ENCODE measurements at places on chromosomes 6 and 20.
A peak's percentile ranks its signal among the peaks of the same experiment; 100 is the strongest.

GRCh38 chr6:37875561-37876309 is 56.2 kb downstream of the ZFAND3 start:
- H3K27me3 ChIP-seq: no peaks in the 10 kb centered on the region
- no peak overlapping the region for H3K4me3 ChIP-seq
- 0 out of 2 replicates have a peak, but pooled peaks cover 3% of the 10 kb centered on the region for H3K36me3 ChIP-seq

GRCh38 chr6:13485923-13486562 is 1.4 kb downstream of the GFOD1 start:
- no peak for DNase-seq
- peaks cover 30% of the 10 kb centered on the region for H3K4me1 ChIP-seq
- peak overlapping the region; percentile 76 for H3K27ac ChIP-seq
- 0 out of 2 replicates have a peak, but pooled peaks cover 3% of the 10 kb centered on the region for H3K36me3 ChIP-seq
- no peaks in the 10 kb centered on the region for H3K27me3 ChIP-seq

DNA sequence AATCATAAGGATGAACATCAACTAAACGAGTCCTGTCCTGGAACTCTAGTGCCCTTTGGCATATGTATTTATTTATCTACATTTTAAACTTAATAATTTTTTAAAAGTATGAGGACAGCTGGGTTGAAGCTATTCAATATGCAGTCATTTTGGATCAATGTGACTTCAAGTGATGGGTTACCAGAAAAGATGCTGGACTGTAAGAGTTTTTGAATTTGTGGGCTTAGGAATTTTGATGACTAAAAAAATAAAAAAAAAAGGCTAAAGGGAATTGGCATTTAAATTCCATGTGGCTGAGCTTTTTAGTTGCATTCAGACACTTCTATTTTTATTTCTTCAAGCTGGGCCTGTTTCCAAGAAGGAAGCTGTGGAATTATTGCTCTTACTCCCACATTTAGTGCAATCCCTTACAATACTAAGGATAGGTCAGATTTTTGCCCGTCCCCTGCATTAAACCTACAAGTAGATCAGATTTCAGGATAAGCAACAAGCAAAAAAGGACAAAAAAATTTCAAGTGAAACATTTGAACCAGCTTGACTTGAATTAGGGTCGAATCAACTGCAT is 704.2 kb upstream of the CITED2 start:
- DNase-seq: no peak
- H3K27ac ChIP-seq: peak overlapping the region; percentile 42
- no peaks in the 10 kb centered on the region for H3K27me3 ChIP-seq

DNA sequence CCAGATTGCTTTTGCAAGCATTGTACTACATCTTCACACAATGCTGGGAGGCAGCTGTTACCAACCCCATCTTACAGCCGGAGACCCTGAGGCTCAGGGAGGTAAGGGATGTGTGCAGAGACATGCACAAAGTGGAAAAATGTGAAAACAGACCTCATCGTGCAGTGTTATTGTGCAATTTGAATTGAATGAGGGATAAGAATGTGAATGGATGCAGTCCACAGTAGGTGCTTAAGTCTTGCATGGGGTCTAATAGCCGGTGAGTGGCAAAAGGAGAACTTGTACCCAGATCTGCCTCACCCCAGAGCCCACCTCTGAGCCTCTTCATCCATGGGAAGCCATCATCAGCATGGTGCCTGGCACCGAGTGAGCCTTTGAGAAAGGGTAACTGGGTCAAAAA is 42.1 kb downstream of the SLC52A3 start:
- H3K4me1 ChIP-seq: no peaks in the 10 kb centered on the region
- no peaks in the 10 kb centered on the region for H3K36me3 ChIP-seq
- H3K4me3 ChIP-seq: no peak overlapping the region
- no peak overlapping the region for H3K27ac ChIP-seq

- H3K27ac ChIP-seq: no peak overlapping the region
- no peak for DNase-seq
- H3K4me3 ChIP-seq: no peak overlapping the region
- no peaks in the 10 kb centered on the region for H3K27me3 ChIP-seq
- no peaks in the 10 kb centered on the region for H3K4me1 ChIP-seq
Measured at GRCh38 chr6:152338335-152339125, 298.6 kb downstream of the SYNE1 start.

GRCh38 chr6:4598384-4598995 is 177.7 kb upstream of the CDYL start:
- no peak for DNase-seq
- peak overlapping the region; percentile 81 for H3K27ac ChIP-seq
- H3K36me3 ChIP-seq: no peaks in the 10 kb centered on the region
- H3K4me1 ChIP-seq: peaks cover 40% of the 10 kb centered on the region
- H3K4me3 ChIP-seq: no peak overlapping the region
- no peaks in the 10 kb centered on the region for H3K27me3 ChIP-seq

GRCh38 chr6:15575357-15576033 is 87.3 kb downstream of the DTNBP1 start:
- H3K27me3 ChIP-seq: no peaks in the 10 kb centered on the region
- no peak overlapping the region for H3K4me3 ChIP-seq
- DNase-seq: no peak
- no peak overlapping the region for H3K27ac ChIP-seq
- no peaks in the 10 kb centered on the region for H3K4me1 ChIP-seq

DNA sequence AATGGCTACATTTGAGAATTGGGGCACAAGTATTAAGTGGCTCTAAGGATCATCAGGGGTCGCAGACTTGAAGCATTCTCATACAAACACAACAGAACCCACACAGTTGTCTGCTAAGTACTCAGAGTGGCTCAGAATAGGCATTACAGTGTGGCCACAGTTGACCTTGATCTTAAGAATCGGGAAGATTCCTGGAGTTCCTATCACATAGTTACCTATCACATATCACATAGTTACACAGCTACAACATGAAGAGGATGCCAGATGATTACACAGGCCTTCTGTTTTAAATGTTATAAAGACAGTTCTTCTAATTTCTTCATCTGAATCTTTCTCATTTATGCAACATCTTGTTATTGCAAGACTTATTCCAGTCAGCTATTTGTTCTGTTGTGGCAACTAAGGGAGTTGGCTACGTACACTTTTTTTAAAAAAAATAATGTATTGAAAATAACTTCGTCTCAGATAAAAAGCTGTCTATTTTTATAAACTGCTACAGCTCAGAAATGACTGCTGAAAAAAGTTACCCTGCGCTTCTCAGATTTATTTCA is 129.0 kb downstream of the REV3L start:
- H3K4me1 ChIP-seq: no peaks in the 10 kb centered on the region
- no peak for DNase-seq
- H3K36me3 ChIP-seq: peaks cover 81% of the 10 kb centered on the region
- H3K27ac ChIP-seq: no peak overlapping the region
- no peak overlapping the region for H3K4me3 ChIP-seq

GRCh38 chr20:62997417-62998035 is 9.2 kb downstream of the BHLHE23 start:
- no peaks in the 10 kb centered on the region for H3K36me3 ChIP-seq
- H3K27ac ChIP-seq: no peak overlapping the region
- H3K27me3 ChIP-seq: peaks cover 93% of the 10 kb centered on the region
- no peaks in the 10 kb centered on the region for H3K4me1 ChIP-seq

GRCh38 chr20:52160049-52160570 is 31.5 kb downstream of the ZFP64 start:
- no peaks in the 10 kb centered on the region for H3K27me3 ChIP-seq
- peaks cover 85% of the 10 kb centered on the region for H3K36me3 ChIP-seq
- H3K4me3 ChIP-seq: no peak overlapping the region
- H3K4me1 ChIP-seq: no peaks in the 10 kb centered on the region
- DNase-seq: no peak
- H3K27ac ChIP-seq: no peak overlapping the region

GRCh38 chr6:156783958-156784357 is 6.8 kb downstream of the ARID1B start:
- no peak for DNase-seq
- no peaks in the 10 kb centered on the region for H3K27me3 ChIP-seq
- peaks cover 11% of the 10 kb centered on the region for H3K36me3 ChIP-seq
- H3K4me1 ChIP-seq: peaks cover 15% of the 10 kb centered on the region

GRCh38 chr6:169937389-169938261 is 186.2 kb downstream of the ERMARD start:
- no peaks in the 10 kb centered on the region for H3K36me3 ChIP-seq
- DNase-seq: no peak
- H3K27me3 ChIP-seq: no peaks in the 10 kb centered on the region
- H3K4me3 ChIP-seq: no peak overlapping the region
- H3K27ac ChIP-seq: no peak overlapping the region

DNA sequence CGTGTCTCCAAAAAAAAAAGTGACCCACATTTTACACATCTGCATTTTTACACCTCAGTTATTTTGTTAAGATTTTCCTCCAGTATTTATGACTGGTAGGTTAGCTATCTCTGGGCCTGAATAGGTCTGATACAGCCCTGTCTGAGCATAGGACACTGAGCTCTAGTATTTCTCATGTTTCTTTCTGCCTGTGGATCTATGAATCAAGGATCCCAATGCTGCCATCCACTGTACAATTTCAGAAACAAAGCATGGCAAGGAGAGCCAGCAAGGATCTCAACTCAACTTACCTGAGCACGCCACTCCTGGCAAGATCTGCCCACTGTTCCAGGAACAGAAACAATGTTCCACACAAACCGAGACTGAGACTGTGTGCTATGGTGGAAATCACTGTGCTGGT is 36.4 kb upstream of the ENPP5 start:
- no peaks in the 10 kb centered on the region for H3K36me3 ChIP-seq
- no peak overlapping the region for H3K27ac ChIP-seq
- DNase-seq: no peak

DNA sequence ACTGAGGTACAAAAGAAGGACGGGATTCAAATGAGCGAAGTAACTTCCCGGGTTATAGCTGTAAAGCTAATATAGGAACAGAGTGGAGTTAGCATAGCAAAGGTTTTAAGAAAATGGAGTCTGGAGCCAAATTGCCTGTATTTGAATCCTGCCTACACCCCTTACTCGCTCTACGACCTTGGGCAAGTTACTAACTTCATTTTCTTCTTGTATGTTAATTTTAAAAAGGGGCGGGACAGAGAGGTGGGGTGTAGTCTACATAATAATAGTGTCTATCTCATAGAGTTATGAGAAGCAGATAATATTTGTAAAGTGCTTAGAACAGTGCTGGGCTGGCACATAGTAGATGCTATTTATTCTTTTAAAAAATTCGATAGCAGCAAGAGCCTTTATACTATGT is 705 bp downstream of the ZSCAN23 start:
- H3K36me3 ChIP-seq: no peaks in the 10 kb centered on the region
- peaks cover 7% of the 10 kb centered on the region for H3K4me1 ChIP-seq
- H3K4me3 ChIP-seq: peak overlapping the region; percentile 58
- DNase-seq: no peak
- no peaks in the 10 kb centered on the region for H3K27me3 ChIP-seq

GRCh38 chr6:111564482-111564945 is 41.2 kb downstream of the TRAF3IP2 start:
- H3K4me3 ChIP-seq: no peak overlapping the region
- H3K27ac ChIP-seq: peak overlapping the region; percentile 36
- no peaks in the 10 kb centered on the region for H3K27me3 ChIP-seq
- H3K4me1 ChIP-seq: peaks cover 31% of the 10 kb centered on the region
- DNase-seq: no peak

DNA sequence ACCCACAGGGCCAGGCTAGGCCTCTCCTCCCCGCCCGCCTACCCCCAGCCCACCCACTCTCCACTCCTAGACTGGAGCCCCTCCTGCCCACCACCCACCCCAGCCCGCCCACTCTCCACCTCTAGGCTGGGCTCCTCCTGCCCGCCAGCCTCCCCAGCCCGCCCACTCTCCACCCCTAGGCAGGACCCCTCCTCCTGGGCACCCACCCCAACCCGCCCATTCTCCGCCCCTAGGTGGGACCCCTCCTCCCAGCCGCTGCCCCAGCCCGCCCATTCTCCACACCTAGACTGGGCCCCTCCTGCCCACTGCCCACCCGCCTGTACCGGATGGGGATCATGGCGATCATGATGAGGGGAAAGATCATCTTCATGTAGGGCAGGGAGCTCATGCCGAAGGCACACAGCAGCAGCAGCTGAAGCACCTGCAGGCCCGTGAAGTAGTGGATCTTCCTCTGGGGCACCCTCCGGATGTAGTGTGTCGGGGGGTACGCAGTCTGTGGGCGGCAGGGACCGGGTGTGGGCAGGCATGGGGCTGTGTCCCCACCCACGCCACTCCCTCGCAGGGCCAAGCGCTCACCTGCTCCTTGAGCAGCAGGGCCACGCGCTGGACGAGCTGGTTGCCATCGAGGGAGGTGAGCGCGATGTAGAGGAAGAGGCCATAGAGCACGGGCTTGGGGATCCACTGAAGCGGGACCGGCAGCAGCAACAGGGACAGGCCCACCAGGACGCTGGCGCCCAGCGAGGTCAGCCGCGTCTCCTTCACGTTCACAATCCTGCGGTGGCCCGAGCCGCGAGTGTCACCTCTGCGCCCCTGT is 10.8 kb downstream of the SLC4A11 start:
- no peak overlapping the region for H3K4me3 ChIP-seq
- H3K36me3 ChIP-seq: peaks cover 4% of the 10 kb centered on the region
- H3K4me1 ChIP-seq: peaks cover 7% of the 10 kb centered on the region
- no peaks in the 10 kb centered on the region for H3K27me3 ChIP-seq

GRCh38 chr6:84137051-84137375 is 90.4 kb downstream of the CEP162 start:
- DNase-seq: no peak
- H3K4me3 ChIP-seq: no peak overlapping the region
- H3K36me3 ChIP-seq: no peaks in the 10 kb centered on the region
- peaks cover 10% of the 10 kb centered on the region for H3K4me1 ChIP-seq
- H3K27ac ChIP-seq: no peak overlapping the region

GRCh38 chr6:149488815-149489214 is 4.0 kb upstream of the ZC3H12D start:
- H3K4me1 ChIP-seq: no peaks in the 10 kb centered on the region
- no peaks in the 10 kb centered on the region for H3K36me3 ChIP-seq
- DNase-seq: no peak
- no peaks in the 10 kb centered on the region for H3K27me3 ChIP-seq
- no peak overlapping the region for H3K4me3 ChIP-seq
- H3K27ac ChIP-seq: no peak overlapping the region

Measured in RWPE2 (cell line).